CD14-positive monocyte (primary cell): ENCODE measurements at places on chromosomes 5 and 9.

GRCh38 chr5:73705364-73705763 is 79.4 kb downstream of the ARHGEF28 start:
- DNase-seq: no peak

DNA sequence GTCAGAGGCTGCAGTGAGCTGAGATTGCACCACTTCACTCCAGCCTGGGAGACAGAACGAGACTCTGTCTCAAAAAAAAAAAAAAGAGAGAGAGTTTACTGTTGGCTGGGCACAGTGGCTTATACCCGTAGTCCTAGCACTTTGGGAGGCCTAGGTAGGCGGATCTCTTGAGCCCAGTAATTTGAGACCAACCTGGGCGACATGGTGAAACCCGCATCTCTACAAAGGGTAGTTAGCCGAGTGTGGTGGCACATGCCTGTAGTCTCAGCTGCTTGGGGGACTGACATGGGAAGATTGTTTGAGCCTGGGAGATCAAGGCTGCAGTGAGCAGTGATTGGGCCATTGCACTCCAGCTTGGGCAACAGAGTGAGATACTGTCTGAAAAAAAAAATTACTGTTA is 12.6 kb downstream of the HABP4 start:
- no peak for DNase-seq

GRCh38 chr9:136111910-136112309 is 6.8 kb downstream of the TMEM250 start:
- DNase-seq: no peak

DNA sequence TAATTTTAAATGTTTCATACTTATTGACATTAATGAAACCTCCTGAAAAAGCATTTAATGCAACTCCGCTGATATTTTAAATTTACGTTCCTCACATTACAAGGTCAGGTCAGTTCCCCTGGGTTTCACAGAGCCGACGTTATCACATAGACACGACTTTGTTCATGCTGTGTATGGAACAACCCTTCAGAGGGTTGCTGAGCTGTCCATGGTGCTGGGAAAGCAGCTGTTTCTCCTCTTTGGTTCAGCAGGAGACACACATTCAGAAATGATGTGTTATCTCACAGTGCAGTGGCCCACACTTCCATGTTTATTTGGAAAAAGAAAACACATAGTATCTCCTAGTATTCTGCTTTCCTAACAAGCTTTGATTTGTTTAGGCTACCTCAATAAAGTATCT is 53.5 kb downstream of the PPP2R2B start:
- DNase-seq: no peak

DNA sequence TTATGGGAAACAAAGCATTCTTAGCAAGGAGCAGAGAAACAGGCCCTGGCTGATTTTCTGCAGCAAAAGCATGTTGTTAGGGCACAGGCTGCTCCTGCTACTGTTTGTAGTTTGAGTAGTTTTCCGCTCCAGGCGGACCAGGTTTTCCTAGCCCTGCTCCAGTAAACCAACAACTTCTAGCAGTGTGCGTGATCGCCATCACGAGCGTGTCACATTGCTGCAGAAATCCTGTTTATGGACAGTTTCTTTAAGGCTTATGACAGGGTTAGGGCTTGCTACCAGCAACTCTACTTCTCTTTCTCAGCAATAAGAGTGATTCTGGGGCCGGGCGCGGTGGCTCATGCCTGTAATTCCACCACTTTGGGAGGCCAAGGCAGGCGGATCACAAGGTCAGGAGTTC is 803.9 kb upstream of the CDH10 start:
- DNase-seq: no peak

DNA sequence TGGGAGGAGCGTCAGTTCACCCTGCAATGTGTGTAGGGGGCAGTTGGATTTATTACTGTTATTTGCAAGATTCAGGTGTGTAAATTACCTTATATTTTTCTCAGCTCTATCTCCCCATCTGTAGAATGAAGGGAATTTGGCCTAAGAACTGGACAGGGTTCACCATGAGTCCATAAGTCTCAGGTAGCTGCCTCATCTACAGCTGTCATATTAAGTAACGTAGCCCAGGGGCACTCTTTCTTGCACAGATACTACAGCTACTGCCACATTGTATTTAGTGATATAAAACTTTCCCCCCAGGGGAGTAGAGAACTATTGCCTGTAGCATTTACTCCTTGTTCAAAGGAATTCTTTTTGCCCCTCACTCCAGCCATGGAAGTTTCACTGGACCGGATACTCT is 301.4 kb upstream of the ZNF608 start:
- DNase-seq: no peak

DNA sequence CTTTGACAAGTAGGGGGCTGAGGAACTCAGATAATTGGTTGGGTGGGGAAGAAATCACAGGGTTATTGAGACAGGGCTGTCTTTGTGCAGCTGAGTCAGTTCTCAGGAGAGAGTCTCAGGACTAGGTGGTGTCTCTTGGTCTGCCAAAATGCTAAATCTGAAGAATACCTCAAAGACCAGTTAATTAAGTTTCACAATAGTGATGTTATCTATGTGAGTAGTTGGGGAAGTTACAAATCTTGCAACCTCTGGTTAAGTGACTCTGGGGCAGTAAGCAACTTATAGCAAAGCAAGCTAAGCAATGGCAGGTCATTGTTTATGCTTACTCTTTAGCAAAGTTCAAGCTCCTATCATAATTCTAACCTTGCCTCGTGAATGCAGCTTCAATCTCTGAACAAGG is 53.6 kb downstream of the GIN1 start:
- no peak for DNase-seq

DNA sequence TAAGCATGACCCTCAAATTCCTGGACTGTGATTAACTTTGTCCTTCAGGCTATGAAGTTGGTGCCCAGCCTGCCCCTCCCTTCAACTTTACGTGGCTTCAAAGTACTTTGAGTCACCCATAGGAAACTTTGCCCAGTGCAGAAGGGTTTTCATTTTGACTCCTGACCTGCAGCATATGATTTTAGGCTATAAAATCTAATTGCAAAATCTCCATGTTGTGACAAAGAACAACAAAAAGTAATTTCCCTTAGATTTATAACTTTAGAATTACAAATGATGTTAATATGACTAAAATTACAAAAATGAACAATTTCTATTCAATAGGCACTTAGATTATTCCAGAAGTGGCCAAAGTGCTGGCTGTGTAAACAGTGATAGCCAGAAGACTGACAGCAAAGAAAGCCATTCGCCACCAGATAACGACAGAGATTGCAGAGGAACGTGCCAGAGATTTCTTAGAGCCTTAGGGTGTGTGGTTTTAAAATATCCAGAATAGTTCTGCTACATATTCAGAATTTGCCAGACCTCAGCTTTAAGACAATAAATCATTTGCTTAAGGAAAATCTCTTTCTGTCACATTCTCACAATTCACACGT is 197.4 kb downstream of the SEMA5A start:
- no peak for DNase-seq

- no peak for DNase-seq
These were observed 22.3 kb downstream of the KLF9 start for GRCh38 chr9:70392189-70392588.

DNA sequence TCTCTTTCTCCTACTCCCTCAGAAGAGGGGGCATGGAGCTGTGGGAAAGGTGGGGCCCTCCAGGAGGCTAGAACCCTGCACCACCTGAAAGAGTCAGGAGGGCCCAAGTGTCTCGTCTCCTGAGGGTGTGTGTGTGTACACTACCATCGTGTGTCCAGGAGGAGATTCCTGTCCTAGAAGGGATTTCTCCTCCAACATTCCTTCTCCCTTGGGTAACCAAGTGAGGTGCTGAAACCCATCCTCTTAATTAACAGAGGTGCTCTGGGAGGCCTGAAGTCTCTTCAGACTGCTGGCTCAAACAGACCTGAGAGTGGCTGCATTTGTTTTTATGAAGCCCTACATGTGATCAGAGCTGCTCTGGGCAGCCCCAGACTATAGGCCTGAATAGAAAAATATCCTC is 61.1 kb upstream of the FAM169A start:
- no peak for DNase-seq

- DNase-seq: no peak
These were observed 10.3 kb downstream of the GGTA1 start for GRCh38 chr9:121489344-121489743.

DNA sequence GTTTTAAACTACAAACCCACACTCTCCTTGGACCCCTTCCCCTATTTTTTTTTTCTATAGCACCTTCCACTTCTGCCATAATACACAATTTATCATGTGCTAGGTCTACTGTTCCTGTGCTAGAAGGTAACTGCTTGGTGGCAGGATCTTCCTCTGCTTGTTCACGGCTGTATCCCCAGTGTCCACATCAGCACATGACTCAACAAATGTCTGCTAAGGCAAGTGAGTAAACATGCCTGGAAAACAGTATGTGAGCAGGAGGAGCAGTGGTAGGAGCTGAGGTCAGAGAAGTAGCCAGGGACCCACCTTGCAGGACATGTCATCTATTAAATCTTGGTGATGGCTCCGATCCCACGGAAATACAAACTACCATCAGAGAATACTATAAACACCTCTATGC is 79.4 kb downstream of the AUH start:
- no peak for DNase-seq

DNA sequence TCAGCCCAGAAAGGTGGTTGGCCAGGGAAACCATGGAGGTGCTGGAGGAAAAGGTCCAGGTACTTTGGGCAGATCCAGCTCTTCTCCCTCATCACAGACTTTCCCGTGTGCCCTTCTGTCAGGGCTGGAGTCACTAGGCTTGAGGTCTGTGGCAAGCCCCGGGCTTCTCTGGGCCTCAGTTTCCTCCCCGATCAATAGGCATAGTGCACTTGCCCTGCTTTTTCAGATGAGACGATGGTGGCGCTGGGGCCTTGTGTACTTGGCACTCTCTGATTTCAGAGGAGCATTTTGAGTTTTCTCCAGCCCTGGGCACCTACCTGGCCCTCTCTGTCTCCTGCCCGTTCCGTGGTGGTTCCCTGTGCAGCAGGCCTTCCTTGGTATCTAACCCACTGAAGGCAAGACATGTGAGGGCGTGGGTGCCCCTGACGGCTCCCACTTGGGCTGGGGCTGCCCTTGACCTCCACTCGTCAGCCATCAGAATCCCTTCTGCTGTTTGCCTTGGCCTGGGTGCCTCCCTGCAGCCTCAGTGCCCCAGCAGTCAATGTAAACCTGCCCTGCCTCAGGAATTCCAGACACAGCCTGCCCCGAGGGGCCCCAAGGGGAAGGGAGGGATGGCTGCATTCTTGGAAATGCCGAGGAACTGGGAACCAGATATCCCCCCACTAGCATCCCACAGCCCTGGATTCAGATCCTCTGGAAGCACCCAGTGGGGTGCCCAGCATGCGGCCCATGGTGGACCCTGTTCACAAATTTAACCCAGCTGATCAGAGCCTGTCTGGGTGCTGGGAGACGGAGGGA is 66.3 kb upstream of the COL5A1 start:
- no peak for DNase-seq

GRCh38 chr9:134629586-134630392 is 11.8 kb upstream of the COL5A1 start:
- DNase-seq: no peak

GRCh38 chr9:7811677-7812076 is 12.1 kb upstream of the DMAC1 start:
- no peak for DNase-seq

DNA sequence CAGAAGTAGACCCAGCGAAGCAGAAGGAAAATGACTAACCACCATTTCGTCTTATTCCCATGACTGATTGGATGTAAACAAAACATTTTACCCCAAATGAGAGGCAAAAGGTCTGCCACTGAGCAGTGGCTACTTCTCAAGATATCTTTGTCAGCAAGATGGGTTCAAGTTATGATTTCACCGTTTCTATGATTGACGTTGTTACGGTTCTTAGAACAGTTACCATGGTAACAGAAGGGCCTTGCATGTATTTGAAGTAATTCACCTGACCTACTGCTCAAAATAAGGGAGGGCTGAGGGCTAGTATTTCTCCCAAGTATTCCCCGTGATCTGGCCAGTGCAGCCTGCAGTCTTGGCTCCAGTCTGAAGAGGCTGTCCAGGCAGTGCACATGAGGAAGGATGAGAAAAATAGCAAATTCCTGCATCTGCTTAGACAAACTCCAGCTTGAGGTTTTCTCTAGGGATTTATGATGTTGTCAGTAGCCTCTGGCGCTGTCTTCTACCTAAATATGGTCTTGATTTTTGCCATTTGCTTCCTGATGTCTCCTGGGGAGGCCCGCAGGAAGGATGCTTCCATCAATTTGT is 372.7 kb downstream of the TMEM38B start:
- DNase-seq: no peak

- DNase-seq: no peak
These were observed 86.9 kb downstream of the RAPGEF6 start for GRCh38 chr5:131548176-131548575.

- DNase-seq: no peak
These were observed 146.0 kb upstream of the NMUR2 start for GRCh38 chr5:152551061-152551460.

GRCh38 chr9:98539954-98540353 is 168.8 kb downstream of the GABBR2 start:
- DNase-seq: no peak

DNA sequence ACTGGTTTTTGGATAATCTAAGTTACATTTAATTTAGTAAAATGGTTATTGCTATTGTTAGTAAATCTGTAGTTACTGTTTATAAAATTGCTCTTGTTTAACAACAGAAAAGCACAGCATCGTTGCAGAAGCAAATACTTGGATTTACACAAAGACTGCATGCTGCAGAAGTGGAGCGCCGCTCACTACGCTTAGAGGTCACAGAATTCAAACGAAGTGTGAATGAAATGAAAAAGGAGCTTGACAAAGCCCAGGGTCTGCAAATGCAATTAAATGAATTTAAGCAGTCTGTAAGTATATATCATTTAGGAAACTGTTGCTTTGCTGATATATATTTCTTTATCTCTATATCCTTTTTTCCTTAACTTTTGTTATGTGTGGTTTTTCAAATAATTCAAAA is 226.0 kb downstream of the CCDC171 start:
- DNase-seq: no peak

DNA sequence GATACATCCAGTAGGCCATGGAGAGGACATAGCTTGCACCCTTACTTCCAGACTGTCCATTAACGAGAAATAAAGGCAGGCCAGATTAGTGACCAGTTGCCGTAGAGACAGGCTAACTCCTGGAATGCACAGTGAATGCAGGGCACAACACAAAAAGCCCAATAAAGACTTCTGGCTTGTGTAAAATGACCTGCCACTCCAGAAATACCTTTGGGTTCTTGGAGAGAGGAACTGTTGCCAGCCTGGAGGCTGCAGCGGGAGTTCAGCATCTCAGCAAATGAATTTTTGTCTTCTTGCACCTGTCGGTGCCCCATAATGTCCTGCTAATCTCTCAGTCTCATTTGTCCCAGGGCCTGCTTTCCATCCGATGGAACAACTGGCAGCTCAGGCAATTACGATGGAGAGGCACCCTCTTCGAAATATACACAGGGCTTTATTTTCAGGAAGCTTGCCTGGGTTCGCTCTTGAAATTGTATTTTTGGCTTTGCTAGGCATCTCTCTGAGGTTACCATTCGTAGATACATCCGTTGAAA is 538.8 kb upstream of the ZNF462 start:
- no peak for DNase-seq

GRCh38 chr5:72171667-72172066 is 64.4 kb downstream of the MAP1B start:
- no peak for DNase-seq
